ENCODE measurements at places on chromosomes 5 and 9.

DNA sequence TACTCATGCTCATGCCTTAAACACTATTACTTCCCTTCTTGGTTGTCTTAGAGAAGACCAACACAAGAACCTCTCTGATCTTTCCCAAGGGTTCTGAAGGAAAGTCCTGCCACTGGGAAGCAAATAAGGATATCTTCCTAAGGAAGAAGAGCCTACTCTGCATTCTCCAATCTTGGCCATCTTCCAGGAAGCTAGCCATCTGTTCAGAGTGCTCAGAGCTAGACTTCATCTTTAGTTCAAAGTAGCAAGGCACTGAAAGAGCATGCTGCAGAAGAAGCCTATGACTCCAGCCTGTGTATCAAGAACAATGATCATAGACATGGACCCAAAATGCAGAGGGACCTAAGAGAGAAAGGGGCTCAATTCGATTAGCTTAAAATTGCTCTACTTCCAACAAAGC lies 114.7 kb downstream of the KIAA0825 start:
- no peak for DNase-seq

DNA sequence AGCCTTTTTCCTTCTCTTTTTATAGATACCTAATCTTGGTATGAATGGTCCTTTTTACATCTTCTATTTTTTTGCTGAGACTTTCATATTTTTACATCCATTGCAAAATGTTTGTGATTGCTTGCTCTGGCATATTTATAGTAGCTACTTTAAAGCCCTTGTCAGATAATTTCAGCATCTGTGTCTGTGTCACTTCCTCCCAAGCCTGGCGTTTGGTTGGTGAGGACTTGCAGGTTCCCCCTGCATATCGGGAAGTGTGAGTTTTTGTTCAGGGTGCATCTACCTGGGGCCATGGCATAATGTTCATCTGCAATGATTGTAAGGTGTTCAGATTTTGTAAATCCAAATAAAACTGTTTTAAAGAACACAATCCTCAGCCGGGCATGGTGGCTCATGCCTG lies 8.9 kb downstream of the FBXW5 start:
- no peak for DNase-seq

GRCh38 chr5:92907938-92908606 lies 672.9 kb downstream of the NR2F1-AS1 start:
- no peak for DNase-seq

DNA sequence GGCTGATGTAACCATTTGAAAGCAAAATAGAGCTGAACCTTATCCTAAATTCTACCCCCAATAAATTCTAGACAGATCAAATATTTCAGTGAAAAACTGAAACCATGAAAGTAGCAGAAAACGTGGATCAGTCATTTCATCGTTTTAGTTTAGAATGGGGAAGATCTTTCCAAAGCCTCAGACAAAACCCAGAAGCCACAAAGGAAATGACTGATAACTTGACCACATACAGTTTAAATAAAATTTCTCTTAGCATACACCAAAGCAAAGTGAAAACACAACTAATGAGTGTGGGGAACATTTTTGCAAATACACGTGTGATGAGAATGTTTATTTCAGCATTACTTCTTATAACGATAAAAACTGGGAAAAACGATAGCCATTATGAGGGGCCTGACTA lies 284.8 kb downstream of the ADGRV1 start:
- no peak for DNase-seq

DNA sequence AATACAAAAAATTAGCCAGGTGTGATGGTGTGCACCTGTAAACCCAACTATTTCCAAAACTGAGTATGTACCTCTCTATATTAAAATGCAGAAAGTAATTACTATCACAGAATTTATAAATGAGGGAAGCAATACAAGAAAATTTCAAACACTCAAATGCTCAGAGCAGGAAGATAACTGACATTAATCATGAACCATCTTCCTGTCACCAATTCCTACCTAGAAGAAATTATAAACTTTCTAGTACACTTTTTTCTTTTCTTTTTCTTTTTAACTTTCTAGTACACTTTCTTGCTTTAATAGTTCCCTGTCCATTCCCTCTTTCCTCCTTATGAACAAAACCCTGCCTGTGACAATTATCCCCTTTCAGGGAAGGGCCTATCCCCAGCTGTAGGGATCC lies 106.8 kb downstream of the MED27 start:
- no peak for DNase-seq

GRCh38 chr9:4706971-4707622 lies 27.7 kb downstream of the CDC37L1 start:
- DNase-seq: no peak
